ENCODE measurements at places on chromosomes 3 and 15. TPM values are rescaled to one million over a fixed set of nuclear protein-coding genes. Genes with fewer than 3 reads are reported as not detected.

CLDN18 gene
- not detected for total RNA-seq

CD276 gene
- total RNA-seq: 85.1 TPM

IL17RB gene
- not detected for total RNA-seq

KNL1 gene
- 26.9 TPM for total RNA-seq

GRM7 gene
- 0.40 TPM for total RNA-seq

TRA2B gene
- total RNA-seq: 328 TPM

All from A375 (cell line).